NCI-H2107 (cell line): ENCODE measurements at places on chromosomes 3 and 15.

GRCh38 chr3:169998668-169999131, 32.1 kb downstream of the SEC62 start:
- DNase-seq = no peak

DNA sequence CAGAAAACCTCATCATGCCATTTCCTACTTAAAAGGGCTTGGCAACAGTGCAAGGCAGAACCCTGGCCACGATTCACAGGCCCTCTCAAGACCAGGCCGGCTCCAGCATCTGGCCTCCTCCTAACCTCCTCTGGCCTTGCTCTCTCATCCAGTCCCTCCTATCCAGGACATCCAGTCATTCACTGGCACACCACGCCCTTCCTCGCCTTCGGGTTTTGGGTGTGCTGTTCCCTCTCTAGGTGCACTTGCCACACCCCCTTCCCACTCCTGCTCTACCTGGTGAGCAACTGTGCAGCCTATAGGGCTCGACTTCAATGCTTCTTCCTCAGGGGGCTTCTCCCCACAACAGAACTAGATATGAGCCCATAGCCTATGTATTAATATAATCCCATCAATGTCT, 317.1 kb downstream of the ARRDC4 start:
- DNase-seq = no peak

DNA sequence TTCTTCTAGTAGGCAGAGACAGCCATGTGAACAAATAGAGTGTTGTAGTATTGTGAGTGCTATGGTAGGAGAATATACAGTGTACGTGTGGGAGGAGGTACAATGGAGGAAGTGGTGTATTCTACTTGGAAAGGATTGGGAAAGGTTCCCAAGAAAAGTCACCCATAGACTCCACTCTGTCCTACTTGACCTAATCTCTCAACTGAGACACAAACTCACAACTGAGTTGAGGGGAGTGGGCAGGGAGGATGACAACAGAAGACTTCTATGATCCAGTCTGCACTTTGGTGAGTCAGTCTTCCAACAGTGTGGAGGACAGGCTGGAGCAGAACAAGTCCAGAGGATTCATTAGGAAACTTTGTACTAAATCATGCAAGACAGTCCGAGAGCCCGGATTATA, 28.8 kb upstream of the AQP9 start:
- no peak for DNase-seq

GRCh38 chr3:136882571-136882970, 20.6 kb downstream of the NCK1 start:
- DNase-seq = no peak

- DNase-seq = no peak
Measured at GRCh38 chr3:110869736-110870135, 201.9 kb upstream of the NECTIN3 start.
